ENCODE measurements at places on chromosomes 7 and 10.

DNA sequence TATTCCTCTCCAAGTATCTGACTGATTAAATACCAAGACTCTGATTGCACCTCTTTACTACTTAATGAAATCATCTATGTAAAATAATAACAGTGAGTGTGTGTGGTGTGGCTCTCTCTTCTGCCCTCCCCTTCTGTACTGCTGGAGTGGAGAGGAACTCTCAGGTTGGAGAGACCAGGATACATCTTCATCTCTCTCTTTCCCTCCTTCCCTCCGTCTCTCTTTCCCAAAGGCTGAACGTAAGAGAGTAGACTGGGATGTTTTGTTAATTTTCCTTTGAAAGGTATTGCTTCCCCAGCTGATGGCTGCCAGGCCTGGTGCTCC, 272 bp upstream of the GJC3 start:
- DNase-seq: no peak

- DNase-seq: no peak
These were observed 161.2 kb downstream of the PCLO start for GRCh38 chr7:83001362-83002040.

DNA sequence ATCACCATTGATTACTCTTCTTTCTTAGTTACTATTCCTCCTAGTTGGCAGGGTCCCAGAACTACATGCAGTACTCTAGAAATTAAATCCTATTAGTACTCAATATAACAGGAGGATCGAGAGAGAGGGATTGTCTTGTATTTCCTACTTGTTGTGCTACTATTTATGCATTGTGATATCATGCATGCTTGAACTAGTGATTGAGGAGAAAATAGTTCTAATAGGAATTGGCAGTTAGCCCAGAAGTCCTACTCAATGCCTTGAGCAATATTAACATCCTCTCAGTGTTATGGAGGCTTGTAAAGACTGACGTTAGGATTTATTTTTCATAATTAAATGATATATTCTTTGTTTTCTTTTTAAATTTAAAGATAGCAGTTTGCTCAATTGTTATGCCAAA, 67.4 kb downstream of the FOXP2 start:
- no peak for DNase-seq

DNA sequence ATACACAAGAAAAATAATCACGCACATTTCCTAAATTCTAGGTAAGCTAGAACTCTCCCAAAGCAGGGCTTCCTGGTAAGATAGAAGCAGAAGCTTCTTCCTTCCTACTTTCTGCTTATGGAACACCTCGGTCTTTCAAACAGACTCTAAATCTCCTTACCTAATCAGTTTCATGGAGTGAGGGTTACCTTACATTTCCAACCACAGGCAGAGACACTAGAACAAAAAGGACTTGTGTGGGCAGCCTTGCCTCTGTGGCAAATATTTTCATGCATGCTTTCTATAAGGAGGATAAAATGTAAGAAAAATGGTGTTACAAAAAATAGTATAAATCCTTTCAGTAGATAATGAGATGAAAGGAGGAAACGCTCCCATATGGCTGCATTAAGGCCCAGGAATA, 386.3 kb upstream of the SMIM30 start:
- no peak for DNase-seq

DNA sequence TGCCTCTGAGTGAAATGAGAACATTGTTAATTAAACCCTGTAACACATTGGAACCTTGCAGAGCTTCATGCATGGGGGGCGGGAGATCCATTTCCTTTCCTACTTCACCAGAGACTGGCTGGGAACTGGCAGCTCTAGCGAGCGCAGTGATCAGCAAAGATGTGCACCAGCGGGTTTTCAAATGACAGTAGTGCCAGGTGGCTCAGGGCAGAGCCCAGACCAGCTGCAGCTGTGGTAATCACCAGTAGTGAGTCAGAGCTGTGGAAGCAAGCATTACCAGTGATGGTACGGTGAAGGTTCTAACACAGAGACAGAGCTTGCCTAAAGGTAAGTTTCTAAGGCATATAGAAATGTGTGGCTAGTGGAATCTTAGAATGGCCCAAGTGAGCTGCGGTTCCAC, 1009.7 kb upstream of the CELF2 start:
- DNase-seq: no peak

GRCh38 chr7:28701731-28702130, 256.4 kb downstream of the TRIL start:
- DNase-seq: no peak

DNA sequence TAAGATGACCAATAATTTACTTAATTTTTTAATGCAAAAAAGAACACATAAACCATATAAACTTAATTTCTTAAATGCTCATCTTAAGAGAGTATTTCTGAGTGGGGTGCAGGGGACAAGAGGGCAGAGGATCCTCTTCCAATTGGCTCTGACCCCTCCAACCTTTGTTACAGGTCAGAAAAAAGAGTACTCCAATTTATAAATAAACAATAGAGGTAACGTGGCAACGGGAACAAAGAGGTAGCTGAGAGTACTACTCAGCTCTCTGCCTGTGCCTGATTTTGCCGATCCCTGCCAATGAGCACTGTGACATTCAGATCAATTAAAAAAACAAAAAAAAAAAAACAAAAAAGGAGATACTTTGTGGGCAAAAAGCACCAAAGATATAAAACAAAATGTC, 307.9 kb downstream of the PARD3 start:
- no peak for DNase-seq

- no peak for DNase-seq
These were observed 16.2 kb downstream of the PKD1L1 start for GRCh38 chr7:47932016-47932415.

DNA sequence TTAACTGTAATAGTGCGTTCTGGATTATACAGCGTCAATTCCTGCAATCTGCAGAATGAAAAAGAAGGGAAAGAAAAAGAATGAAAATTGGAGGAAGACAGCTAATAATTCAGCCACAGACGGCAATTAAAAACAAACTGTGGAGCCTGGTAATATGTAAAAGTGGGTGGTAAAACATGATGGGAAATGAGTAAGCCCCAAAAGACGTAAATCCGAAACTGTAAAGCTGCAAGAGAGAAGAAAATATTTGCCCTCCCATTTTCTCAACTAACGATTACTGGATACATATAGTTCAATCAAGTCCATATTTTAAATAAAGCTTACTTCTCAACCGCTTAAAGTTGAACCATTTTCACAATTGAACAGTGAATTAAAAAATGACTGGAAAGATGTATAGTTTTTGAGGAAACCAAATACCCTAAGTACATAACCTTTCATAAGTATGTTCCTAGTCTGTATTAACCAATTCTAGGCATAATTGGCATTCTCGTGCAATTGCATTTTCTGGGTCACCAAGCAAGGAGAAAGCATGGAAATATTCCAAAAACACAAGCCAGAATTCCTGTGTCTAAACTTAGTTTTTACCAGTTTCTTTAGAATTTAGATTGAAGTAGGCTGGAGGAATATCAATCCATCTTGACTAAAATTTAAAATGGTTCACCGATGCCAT, 44.8 kb downstream of the MALSU1 start:
- no peak for DNase-seq

- no peak for DNase-seq
These were observed 1.7 kb downstream of the CREB3L2 start for GRCh38 chr7:138000081-138000701.

- peak; percentile 13 for DNase-seq
These were observed 24.1 kb downstream of the WDR86 start for GRCh38 chr7:151385626-151386300.

DNA sequence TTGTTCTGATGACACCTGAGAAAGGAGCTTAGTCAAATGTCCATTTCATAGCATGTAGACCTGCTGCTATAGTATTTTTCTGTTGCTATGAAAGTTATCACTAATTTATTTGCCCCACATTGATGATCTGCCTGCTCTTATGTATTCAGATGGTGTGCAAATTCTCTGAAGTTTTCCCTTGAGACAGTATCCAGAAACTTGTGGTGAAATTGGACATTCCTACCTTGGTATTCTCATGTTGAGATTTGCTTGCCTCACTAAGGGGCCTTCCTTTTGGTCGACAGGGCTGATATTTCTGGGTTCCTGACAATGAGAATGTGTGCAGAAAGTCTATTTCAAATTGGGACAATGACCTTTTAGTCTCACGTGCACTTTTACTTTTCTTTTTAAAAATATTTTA, 253.2 kb upstream of the FZD8 start:
- no peak for DNase-seq

GRCh38 chr7:18437101-18437500, 58.4 kb upstream of the HDAC9 start:
- no peak for DNase-seq

DNA sequence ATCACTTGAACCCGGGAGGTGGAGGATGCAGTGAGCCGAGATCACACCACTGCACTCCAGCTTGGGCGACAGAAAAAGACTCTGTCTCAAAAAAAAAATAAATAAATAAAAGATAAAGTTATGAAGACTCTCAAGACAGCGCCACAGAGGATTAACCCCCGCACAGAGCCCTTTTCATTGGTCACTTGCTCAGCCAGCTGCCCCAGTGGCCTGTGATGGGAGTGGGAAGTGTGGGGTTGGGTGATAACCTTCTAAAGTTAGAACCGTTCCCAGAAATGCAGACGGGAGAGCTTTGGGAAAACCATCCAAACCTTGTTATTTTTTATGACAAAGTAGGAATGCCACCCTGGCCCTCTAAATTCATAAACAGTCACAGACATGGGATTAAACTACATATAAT, 57.4 kb downstream of the PARP12 start:
- no peak for DNase-seq

GRCh38 chr10:72353028-72353964, 1.4 kb downstream of the DNAJB12 start:
- no peak for DNase-seq

GRCh38 chr7:17680943-17681351, 259.3 kb downstream of the SNX13 start:
- DNase-seq: no peak

DNA sequence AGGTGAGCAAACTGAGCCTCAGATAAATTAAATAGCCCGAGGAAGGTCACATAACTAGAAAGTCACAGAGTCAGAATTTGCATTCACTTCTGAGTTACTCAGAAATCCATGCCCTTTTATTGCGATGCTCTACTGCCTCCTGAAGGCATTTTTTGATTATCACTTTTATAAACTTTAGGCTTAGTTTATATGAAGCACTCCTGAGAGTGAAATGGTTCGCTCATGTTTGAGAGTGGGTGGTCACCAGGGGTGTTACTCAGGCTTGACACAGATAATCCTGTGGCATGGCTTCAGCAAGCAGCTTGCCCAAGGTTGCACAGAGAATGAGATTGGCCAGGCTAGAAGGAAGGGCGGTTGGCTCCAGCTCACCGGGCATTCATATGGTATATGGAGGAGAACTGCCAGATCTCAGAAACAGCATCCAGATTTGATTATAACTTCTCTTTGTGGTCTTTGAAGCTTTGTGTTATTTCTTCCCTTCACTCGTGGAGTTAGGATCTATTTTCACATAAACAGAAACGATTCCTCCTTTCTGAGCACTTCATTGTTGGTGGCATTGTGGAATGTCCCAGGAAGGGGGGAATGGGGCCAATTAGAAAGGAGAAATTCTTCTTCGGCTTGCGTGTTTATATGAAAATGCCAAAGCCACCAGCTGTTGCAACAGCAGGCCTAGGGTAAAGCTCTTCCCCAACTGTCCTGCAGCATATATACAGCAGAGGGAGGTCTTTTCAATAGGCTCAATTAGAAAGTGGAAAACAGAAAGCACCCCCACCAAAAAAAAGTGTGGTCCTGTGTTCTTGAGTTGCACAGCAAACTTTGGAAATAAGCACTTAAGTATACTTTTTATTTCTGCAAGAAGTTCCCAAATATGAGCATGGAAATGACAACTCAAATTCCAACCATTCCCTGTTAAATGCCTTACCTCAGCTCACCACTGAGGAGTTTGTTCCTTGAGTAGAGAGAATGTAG, 628.8 kb downstream of the SUGCT start:
- no peak for DNase-seq

Measured in 8988T (cell line).